ENCODE measurements at places on chromosomes 1 and 21. TPM values are rescaled to one million over a fixed set of nuclear protein-coding genes. Genes with fewer than 3 reads are reported as not detected.
A peak's percentile ranks its signal among the peaks of the same experiment; 100 is the strongest.

DNA sequence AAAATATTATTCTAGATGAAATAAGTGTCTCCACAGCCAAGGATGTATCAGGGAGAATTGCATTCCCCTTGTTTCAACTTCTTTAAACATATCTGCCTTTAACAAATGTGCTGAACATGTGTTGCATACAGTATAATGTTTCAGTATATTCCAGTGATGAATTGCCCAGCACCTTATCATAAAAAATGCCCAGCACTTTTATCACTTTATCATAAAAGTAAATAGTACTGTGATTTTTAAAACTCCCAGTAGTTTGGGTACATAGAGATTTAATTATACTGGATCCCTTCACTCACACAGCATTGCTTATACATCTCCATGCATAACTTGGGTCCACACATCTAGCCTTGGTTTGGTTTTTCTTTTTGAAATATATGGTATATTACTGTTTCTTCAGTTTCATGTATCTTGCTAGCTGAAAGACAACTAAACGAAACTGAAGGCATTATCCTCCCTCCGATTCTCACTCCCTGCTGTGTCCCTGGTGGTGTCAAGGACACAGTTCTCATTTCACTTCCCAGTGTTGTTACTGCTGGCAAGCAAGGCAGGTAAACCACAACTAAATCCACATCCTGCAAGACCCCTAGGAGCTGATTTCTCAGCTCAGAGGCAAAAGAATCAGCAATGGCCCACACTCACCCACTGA lies 118.2 kb upstream of the SLC44A3 start:
- DNase-seq, result no peak
- no peaks in the 10 kb centered on the region for H3K36me3 ChIP-seq
- no peak overlapping the region for H3K4me3 ChIP-seq
- no peaks in the 10 kb centered on the region for H3K4me1 ChIP-seq
- H3K27ac ChIP-seq, result peak overlapping the region; percentile 70

The APOBEC4 gene
- not detected for total RNA-seq

DNA sequence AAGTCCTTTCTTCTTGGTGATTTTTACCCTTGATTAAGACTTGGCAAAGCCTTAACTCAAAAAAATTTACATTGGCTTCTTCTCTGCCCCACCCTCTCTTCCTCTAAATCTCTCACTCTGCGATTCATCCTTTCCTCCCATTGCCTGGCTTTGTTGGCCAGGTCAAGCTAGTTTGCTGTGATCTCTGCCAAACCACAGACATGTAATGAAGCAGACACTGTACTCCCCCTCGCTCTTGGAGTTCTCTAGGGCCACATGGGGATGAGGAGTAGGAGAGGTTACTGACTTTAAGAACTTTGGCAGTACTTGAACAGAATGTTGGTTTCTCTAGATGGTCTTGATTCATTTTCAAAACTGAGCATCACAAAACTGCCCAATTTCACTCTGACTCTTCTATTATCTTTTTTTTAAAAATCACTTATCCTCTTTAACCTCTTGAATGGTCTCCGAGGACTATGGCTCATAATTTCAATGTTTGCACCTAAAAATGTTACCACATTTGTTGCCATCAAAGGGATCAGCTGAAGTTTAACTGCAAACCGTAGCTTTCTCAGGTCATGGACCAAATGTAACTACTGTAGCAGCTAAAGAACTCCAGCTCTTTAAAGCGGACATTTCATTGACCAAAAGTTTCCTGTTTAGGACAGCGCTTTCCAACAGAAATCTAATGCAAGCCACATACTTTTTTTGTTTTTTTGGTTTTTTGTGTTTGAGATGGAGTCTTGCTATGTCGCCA lies 62.7 kb upstream of the IPO9 start:
- peak; percentile 35 for DNase-seq
- no peaks in the 10 kb centered on the region for H3K27me3 ChIP-seq
- peaks cover 4% of the 10 kb centered on the region for H3K4me1 ChIP-seq
- peak overlapping the region; percentile 23 for H3K27ac ChIP-seq
- no peaks in the 10 kb centered on the region for H3K36me3 ChIP-seq

The OR2T35 gene
- total RNA-seq, result not detected

The USH2A gene
- not detected for total RNA-seq

DNA sequence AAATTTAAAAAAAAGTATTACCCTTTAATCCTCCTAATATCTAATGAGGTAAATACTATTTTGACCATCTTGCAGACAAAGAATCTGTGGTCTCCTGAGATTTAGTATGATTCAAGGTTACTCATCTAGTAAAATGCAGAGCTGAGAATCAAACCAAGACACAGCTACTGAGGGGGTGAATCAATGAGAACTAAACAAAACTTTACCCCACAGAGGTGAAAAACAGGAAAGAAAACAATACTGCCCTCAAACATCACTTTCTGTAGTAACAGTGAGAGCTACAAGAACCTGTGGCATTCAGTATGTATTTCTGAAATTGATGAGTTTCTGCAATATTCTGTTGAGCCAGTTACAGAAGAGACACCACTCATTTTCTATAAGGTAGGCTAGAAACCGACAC lies 85.1 kb downstream of the JAK1 start:
- H3K4me3 ChIP-seq, result no peak overlapping the region
- no peaks in the 10 kb centered on the region for H3K27me3 ChIP-seq
- peaks cover 3% of the 10 kb centered on the region for H3K36me3 ChIP-seq
- no peaks in the 10 kb centered on the region for H3K4me1 ChIP-seq
- DNase-seq, result no peak
- H3K27ac ChIP-seq, result no peak overlapping the region

DNA sequence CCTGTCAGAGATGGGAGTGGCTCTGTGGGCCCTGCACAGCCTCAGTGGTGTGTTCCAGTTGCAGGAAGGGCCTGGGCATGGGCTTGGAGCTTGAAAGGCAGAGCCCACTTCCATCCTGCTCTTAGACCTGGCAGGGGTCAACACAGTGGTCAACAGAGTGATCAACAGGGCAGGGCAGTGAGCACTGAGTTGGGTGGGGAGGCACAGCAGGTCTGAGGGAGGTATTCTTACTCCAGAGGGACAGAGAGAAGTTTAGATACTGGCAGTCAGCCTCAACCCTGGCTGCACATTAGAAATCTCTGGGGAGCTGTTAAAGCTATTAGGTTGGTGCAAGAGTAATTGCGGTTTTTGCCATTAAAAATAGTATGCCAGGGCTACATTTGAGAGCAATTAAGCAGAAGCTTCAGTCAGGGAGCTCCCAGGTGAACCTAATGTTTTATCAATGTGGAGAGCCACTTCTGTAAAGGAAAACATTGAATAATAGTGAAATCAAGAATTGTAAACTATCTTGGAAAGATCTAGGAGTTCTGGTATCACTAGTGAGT lies 37.7 kb downstream of the SH3BGR start:
- no peak overlapping the region for H3K4me3 ChIP-seq
- H3K27ac ChIP-seq, result no peak overlapping the region
- H3K4me1 ChIP-seq, result no peaks in the 10 kb centered on the region
- no peaks in the 10 kb centered on the region for H3K36me3 ChIP-seq

DNA sequence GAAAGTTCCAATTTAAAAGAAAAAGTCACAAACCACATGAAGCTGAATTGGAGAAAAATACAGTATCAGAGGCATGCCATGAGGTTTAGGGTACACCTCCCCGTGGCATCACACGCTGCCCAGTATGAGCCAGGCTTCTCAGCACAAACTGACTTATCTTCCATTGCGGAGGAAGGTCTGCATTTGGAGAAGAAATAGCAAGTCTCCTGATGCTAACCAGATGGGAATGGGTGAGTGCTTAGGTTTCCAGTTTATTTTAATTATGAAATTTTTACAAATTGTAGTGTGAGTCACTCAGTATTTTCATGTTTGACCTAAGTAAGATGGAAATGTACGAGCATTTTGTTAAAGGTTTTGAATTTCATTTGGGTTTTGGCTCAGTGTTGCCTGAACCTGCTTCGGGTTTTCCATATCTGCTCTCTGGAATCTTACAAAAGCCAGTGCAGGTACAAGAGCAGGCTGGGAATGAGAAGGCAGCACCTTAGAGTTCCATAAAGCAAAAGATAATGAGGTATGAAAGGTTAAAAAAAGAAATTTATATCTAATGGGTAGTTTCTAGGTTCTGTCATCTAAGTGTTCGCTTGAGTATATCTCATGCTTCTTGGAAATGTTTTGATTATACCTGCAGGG lies 213.9 kb downstream of the PATJ start:
- H3K4me1 ChIP-seq, result no peaks in the 10 kb centered on the region
- no peak overlapping the region for H3K4me3 ChIP-seq
- H3K27ac ChIP-seq, result no peak overlapping the region
- H3K27me3 ChIP-seq, result no peaks in the 10 kb centered on the region

GRCh38 chr1:93605812-93606512 lies 75.7 kb downstream of the BCAR3 start:
- DNase-seq, result no peak
- H3K36me3 ChIP-seq, result no peaks in the 10 kb centered on the region
- H3K4me1 ChIP-seq, result peaks cover 7% of the 10 kb centered on the region
- H3K27ac ChIP-seq, result peak overlapping the region; percentile 25
- H3K4me3 ChIP-seq, result no peak overlapping the region
- no peaks in the 10 kb centered on the region for H3K27me3 ChIP-seq

DNA sequence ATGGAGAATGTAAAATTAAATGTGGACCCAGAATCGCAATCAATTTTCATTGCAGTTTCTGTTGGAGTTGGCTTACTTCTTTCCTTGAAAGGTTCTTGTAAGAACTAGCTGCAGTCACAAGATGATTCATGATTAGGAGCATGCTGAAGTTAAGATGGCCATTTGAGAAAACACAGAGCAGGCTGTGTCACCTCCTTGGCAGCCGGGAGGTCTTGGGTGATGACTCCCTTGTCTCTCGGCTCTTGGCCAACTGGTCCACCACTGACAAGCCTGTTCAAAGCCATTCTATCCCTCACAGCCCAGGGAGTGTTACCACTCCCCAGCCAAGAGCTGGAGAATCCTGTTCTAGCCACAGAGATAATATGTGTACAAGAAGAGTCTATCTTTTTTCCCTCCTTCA lies 40.6 kb downstream of the OPTC start:
- no peaks in the 10 kb centered on the region for H3K36me3 ChIP-seq
- no peak overlapping the region for H3K4me3 ChIP-seq
- peak overlapping the region; percentile 26 for H3K27ac ChIP-seq
- no peaks in the 10 kb centered on the region for H3K27me3 ChIP-seq
- DNase-seq, result peak; percentile 40
- H3K4me1 ChIP-seq, result no peaks in the 10 kb centered on the region

DNA sequence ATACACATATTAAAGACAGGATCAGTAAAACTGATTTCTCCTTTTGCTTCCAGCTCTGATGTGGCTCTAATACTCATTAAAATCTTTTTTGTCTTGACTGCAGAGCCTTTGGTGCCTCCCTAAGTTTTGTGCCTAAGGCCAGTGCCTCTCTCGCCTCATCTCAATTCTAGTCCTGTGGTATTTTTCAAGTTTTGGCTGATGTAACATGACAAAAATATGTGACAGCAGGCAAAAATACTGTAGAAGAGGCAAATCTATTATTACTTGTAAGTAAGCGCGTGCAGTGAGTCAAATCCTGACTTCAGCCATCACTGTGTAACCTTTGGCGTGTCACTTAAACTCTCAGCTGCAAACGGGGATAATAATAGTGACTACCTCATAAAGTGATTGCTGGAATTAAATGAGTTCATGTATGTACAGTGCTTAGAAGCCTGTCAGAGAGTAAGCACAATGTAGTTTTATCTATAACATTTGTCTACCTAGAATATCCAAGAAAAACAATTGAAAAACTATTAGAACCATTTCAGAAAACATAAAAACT lies 74.0 kb downstream of the MAB21L3 start:
- no peaks in the 10 kb centered on the region for H3K4me1 ChIP-seq
- no peak for DNase-seq
- H3K27ac ChIP-seq, result no peak overlapping the region
- H3K36me3 ChIP-seq, result no peaks in the 10 kb centered on the region

The LCA5L gene
- 6.0 TPM for total RNA-seq

DNA sequence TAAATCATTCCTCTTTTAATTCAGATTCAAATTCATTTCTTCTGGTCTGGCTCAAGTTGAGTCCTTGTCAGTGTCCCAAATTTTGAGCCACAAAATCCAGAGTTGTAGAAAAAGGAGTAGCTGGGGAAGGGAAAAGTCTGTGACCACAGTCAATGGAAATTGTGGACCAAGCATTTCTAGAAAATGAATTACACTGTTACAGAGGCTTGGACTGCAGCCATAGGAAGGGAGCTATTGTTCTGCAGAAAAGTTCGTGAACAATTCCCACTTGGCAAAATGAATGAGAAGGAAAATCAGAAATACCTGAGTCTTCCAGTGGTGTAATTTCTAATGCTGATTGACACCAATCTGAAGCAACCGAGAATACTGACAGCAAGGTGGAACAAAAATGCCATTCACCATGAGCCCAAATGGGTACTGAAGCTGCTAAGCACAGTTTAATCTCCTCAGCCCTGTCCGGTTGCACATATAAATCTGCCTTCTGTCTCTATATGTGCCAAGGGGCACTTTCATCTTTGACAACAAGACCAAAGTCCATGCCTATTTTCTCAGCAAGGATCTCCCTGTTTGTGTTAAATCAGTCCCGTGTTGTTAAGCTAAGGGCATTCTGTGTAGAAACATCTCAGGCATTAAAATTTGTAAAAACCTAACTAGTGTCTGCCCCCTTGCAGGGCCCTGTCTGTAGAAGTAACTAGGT lies 51.3 kb downstream of the TEX35 start:
- no peaks in the 10 kb centered on the region for H3K36me3 ChIP-seq
- no peak for DNase-seq
- no peak overlapping the region for H3K27ac ChIP-seq
- no peak overlapping the region for H3K4me3 ChIP-seq

- no peaks in the 10 kb centered on the region for H3K4me1 ChIP-seq
- no peaks in the 10 kb centered on the region for H3K27me3 ChIP-seq
- H3K27ac ChIP-seq, result peak overlapping the region; percentile 94
- no peak overlapping the region for H3K4me3 ChIP-seq
- DNase-seq, result no peak
These were observed 25.7 kb downstream of the AKNAD1 start for GRCh38 chr1:108831225-108831624.

GRCh38 chr1:64243757-64244080 lies 40.3 kb downstream of the UBE2U start:
- H3K4me1 ChIP-seq, result no peaks in the 10 kb centered on the region
- no peak overlapping the region for H3K4me3 ChIP-seq
- no peaks in the 10 kb centered on the region for H3K27me3 ChIP-seq
- no peak for DNase-seq
- no peaks in the 10 kb centered on the region for H3K36me3 ChIP-seq

- no peak for DNase-seq
- no peak overlapping the region for H3K4me3 ChIP-seq
- H3K27ac ChIP-seq, result peak overlapping the region; percentile 59
- H3K27me3 ChIP-seq, result no peaks in the 10 kb centered on the region
- H3K36me3 ChIP-seq, result no peaks in the 10 kb centered on the region
These were observed 35.8 kb downstream of the CELF3 start for GRCh38 chr1:151680826-151681225.
